ENCODE measurements at places on chromosomes 3 and 15.

DNA sequence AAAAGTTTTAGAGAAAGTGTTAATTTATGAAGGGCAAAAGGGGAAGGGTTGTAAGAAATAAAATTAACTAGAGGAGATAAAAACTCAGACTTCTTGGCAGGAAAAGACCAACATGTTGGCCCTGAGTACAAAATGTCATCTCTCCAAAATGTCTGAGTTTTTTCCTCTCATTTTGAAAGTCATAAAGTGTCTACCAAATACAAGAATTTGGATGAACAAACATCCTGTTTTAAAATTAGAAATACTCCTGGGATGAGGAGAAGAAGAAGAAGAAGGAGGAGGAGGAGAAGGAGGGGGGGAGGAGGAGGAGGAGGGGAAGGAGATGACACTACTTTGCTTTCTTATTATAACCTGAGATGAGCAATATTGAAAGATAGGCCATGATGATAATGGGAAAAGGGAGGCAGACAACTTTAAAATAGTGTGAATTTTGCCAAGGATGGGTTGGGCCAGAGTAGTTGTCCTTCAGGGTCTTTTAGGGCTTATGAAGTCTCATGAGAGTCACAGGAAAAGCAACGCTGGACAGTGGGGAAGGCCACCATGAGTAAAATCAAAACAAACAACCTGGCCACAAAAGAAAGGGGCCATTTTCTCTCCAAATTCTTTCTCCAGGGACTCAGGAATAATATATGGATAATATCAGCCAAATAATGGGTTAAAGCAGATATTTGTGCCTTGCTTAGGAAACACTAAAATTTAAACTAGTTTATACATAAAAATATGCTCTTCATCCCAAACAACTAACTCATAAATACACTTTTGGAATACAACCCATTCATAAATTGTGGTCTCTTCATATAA is 632.9 kb downstream of the EPHA3 start:
- DNase-seq = no peak

DNA sequence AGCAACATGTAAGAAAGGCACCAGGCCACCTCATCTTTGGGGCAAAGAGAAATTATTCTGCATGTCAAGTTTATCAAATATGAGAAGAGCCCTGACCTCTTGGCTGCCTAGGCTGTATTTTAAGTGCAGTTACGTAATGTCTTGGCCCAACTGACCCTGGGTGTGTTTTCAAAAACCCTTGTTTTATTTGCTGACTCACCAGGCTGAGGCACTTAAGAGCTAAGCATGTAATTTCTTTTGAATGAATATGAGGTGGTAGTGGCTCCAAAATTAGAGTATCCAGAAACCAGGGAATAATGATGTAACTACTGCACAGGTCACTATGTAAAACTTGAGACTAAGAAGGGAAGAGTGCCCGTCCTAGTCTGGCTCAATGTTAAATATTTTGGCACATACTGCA is 24.3 kb downstream of the PGPEP1L start:
- no peak for DNase-seq

DNA sequence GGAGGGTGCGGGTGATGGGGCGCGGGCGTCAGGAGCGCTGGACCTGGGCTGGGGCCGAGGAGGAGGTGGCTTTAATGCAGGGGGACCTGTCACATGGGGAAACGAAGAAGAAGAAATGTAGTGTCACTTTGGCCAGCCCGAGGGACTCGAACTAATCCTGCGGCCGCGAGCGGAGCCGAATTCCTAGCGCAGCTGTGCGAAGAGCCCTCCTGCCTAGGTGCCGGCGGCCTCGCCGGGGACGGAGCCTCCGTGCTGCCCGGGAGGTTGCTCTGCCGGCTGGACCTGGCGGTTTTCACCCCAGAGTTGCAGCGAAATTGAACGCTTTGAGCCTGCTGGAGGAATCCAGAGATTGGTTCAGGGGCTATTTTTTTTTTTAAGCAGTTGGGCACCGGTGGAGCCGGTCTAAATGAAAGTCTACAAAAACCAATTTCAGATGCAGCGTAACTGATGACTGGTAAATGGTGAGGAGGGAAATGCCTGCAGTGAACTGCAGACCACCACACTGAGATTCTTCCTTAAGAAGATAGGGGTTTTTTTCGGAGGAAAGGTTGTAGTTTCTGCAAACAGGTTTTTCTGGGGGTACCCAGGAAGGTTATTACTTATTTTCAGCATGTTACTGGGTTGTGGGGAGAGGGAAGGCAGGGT is 662 bp downstream of the TMEM108 start:
- no peak for DNase-seq

DNA sequence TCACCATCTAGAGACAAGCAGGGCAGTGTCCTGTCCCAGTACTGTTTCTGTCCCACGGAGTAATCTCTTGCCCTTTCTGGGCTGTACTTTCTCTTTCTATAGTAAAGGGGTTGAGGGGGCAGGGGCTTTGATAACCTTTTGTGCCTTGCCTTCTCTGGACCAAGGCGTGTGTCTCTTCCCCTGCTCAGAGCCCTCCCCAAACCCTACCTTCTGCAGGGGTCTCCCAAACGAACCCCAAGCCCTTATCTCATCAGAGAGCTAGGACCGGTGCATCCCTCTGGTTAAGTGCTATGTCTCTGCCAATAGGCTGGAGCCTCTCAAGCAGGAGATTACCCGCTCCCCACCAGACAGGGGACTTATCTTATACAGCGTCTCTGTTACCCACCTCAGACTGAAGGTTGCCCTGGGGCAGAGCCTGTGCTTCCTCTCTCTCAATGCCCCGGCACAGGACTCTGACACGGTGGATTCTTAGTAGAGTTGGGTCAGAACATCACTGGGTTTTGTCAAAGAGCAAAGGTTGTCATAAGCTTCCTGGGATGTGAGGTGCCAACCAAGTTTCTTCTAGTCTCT is 2.9 kb downstream of the PLEKHO2 start:
- DNase-seq = no peak

- no peak for DNase-seq
Measured at GRCh38 chr3:63970631-63971475, 52.4 kb downstream of the PSMD6 start.

Measured in activated CD8-positive, alpha-beta memory T cell treated with anti-CD3 and anti-CD28 coated beads for 48 hours (primary cell).